ENCODE measurements at places on chromosomes 12 and 14. TPM values are rescaled to one million over a fixed set of nuclear protein-coding genes. Genes with fewer than 3 reads are reported as not detected.

The MIP gene
- total RNA-seq, result 0.29 TPM

The AKAP5 gene
- 0.59 TPM for total RNA-seq

The TAS2R30 gene
- 0.98 TPM for total RNA-seq

The ADAMTS20 gene
- total RNA-seq, result not detected

The LBHD2 gene
- total RNA-seq, result not detected

The MAP1LC3B2 gene
- 0.48 TPM for total RNA-seq

The TBX5 gene
- not detected for total RNA-seq

The SLCO1B3 gene
- not detected for total RNA-seq

The SOAT2 gene
- total RNA-seq, result not detected
